ENCODE measurements at places on chromosomes 7 and 10.

DNA sequence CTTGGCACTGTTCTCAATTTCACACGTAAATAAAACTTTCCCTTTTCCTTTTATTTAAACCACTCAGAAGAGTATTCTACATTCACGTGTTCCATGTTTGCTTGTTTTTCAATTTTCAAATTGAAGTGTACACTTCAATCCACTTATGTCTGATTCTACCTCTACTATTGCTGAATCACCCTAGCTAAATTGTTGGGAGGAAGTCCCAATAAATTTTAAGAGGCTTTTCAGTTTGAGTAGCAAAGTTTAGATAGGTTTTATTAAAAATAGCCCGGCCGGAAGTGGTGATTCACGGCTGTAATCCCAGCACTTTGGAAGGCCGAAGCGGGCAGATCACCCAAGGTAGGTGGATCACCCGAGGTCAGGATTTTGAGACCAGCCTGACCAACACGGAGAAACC, 1414.7 kb upstream of the CELF2 start:
- DNase-seq = no peak

DNA sequence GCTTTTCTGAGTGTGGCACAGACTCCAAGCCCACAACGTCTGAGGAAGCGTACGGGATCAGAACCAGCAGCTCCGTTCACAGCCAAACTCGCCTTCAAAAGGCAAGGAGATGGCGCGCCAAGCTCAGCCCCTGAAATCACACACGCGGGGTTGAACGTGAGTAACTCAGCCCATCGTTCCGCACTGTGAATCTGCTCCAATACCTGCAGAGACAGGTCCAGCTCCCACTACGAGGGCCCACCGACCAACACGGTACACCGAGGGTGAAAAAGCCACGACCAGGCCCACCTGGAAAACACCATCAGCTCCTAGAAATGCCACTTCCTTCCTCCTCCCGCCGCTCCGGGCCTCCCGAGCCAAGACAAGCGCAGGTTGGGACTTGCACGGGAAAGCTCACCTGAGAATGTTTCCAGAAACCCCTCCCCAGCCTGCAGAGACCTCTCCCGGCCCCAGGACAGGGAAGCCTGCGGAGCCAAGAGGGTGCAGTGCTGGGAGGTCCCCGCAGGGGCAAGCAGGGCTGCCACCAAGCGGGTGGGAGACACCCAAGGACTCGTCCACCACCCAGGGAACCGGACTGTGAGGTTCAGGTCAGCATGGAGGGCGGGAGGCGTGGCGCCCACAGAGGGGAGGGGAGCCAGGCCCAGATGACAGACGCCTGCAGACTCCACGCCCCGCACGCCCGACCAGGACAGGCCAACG, 93.9 kb upstream of the PDGFA start:
- DNase-seq = no peak

DNA sequence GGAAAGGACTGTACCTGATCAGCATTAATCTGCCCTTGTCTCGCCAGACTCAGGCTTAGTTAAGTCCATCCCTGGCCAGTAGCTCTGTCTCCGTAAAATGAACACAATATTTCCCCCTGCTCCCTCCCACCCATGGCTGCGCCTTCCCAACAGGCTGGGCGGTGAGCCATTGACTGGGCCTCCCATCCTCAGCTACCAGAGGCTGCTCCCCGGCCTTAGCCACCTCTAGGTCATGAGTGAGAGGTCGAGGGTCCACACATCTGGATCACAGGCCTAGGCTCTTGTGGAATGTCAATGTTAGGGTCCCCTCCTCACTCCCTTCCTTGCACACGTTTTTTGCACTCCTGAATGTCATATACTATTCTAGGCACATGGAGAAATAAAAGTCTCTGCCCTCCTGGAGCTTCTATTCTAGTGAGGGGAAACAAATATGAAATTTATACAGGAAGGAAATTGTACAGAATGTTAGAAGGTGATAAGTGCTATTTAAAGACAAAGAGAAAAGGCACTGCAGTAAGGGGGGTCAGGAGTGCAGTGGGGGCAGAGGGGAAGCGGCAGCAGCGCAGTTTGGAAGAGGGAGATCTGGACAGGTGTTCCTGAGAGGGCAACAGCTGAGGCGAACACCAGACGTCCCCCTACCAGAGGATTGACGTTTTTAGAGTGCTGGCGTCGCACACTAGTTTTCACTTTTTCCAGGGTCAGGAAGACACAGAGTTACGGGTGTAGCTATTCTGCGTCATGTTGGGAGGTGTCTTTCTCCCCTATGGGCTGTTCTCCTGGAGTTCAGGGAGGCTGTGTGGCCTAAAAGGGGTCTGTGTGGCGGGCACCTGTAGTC, 17.2 kb upstream of the EIF5AL1 start:
- no peak for DNase-seq

DNA sequence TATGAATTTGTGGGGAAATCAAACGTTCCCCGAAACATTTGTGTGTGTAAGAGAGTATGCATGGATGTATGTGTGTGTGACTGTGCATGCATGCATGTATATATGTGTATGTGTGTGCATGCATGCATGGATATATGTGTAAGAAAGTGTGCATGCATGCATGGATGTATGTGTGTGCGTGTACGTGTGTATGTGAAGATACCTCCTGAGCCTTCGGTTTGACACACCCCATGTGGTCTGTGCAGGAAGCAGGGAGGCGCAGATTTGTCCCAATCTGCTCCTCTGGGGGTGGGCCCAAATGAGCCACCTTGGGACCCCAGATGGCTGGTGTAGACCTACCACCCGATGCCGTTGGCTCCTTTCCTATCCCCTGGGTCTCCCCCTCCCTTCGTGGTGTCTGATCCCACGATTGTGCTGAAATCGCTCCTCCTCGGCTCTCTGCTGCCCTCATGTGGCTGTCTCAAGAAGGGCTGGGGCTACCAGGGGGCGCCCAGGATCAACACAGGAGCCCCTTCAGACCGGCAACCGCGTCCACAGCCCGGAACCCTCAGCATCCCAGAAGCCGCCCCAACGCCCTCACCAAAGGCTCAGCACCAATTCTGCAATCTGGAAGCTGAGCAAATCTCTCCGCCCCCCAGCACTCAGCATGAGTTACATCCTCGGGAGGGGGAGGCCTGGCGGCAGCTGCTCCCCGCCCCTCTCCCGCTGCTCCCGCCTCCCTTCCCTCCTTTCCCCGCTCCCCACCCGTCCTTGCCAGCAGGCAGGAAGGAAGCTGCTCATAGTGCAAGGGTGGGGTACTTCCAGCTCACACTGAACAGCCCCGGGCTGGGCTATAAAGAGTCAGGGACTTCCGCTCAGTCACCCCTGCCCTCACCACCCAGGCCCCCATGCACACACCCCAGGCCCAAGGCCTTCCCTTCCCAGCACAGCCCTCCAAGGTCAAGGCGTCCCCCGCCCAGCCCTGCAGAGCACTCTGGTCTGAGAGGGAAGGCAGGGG, 2.3 kb upstream of the NOS3 start:
- DNase-seq = no peak

DNA sequence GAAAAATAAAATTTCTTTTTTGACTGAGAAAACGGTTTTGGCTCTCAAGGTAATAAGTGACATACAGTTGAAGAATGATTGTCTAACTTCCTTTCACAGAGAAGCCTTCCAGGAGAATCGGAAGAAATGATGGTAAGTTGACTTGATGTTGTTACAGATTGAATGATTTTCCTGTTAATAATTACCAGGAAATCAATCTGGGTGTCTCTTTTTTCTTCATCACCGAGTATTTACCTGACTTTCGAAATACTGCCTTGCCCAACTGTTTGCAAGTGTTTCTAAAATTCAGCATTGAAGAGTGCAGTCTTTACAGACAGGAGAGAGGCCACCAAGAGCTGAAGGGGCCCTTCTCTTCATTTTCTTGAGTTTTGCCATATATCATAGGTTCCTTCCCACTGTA, 4.0 kb downstream of the ITIH2 start:
- DNase-seq = no peak

All from stimulated activated CD8-positive, alpha-beta memory T cell treated with anti-CD3 and anti-CD28 coated beads, Interleukin-15, amount 100 ng/mL, for 4 hours (primary cell).